ENCODE measurements at places on chromosomes 11 and 22.

- DNase-seq, result no peak
Measured at GRCh38 chr11:2826679-2827056, 58.9 kb downstream of the CDKN1C start.

DNA sequence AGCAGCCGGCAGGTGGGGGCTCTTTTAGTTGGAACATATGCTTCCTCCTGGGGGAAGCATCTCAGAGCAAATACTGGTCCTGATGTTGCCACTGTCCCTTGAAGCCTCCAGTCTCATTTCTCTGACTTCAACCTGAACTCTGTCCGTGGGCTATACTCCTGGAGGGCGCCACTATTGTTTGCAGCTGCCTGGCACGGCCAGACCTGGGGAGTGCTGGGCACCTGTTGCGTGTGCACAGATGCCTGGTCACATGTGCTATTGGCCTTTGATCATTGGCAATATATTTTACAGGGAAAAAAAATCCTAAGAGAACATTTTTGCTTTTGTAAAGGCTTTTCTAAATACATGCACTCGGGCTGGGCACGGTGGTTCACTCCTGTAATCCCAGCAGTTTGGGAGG lies 18.2 kb downstream of the LHFPL7 start:
- no peak for DNase-seq

GRCh38 chr22:37926358-37926757 lies 20.3 kb downstream of the MICALL1 start:
- DNase-seq, result no peak

DNA sequence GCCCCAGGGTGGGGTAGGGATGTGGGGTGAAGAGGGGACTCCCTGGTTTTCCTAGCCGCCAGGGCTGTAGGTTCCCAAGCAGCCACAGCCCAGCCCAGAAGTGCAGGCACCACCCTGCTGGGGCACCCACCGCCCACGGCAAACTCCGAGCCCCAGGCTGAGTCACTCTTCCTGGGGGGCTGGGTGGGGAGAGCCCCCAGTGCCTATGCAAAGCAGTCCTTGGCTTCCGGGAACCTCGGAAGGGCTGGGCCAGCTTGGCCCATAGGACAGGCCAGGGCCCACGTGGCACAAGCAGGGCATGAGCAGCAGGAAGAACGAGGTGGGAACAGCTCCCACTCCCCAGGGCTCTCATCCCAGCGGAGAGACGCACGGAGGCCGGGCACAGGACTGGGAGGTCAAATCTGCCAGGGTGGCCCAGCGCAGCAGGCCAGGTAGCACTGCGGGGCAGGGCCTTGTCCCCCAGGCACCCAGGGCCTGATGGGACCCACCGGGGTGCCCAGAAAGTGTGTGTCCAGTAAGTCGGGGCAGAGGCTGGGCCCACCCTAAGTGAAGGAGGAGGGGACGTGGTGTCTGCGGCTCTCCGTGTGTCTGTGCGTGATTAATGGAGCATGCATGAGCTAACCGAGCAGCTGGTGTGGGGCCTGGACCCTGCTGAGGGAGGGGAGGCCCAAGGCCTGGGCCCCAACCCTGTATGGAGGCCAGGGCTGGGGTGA lies 4.6 kb upstream of the IL17REL start:
- DNase-seq, result no peak

DNA sequence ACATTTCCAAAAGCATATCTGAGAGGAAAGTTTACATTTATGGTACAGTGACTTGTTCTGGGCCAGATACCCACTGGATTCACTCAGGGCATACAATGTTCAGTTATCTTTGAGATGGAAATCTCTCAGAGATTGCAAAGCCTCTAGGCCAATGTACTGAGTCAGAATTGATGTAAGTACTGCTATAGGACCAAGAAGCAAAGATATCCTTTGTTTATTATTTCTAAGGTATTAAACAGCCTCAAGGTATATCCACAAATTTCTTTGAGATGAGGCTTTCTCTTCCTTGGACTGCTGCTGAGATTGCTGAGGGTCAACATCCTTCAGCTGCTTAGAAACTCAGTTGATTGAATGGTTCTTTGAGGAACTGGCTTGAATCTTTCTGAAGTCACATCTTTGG lies 484.0 kb downstream of the METTL15 start:
- no peak for DNase-seq

GRCh38 chr11:134939905-134940304 lies 527.9 kb upstream of the B3GAT1 start:
- DNase-seq, result no peak

DNA sequence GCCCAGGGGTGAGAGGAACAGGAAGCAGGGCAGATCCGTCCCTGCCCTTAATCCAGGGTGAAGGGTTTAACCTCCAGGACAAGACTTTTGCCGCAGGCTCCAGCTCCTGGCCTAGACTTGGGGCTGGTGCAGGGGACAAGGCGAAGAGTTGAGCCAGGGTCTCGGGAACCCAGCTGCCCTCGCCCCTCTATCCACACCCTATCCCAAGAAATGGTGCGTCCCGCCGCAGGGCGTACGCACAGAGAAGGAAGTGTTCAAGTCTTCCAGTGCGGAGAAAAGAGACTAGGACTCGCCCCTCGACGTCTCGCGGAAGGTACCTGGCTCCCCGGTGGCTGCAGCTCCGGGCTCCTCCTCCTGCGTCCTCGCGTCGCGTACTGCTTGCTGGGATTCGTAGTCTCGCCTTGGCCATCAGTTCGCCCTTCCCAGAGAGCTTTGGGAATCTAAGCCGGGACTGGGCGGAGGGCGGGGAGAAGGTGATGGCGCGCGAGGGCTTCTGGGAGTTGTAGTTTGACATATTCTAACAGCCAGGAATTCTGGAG lies at the start of gene ZMAT5:
Gene ZMAT5, minus strand, starts transcription at position 376 of the 539 bp plus-strand sequence. CDS start 18,463 bp downstream, outside the sequence.
- DNase-seq, result peak; percentile 81

DNA sequence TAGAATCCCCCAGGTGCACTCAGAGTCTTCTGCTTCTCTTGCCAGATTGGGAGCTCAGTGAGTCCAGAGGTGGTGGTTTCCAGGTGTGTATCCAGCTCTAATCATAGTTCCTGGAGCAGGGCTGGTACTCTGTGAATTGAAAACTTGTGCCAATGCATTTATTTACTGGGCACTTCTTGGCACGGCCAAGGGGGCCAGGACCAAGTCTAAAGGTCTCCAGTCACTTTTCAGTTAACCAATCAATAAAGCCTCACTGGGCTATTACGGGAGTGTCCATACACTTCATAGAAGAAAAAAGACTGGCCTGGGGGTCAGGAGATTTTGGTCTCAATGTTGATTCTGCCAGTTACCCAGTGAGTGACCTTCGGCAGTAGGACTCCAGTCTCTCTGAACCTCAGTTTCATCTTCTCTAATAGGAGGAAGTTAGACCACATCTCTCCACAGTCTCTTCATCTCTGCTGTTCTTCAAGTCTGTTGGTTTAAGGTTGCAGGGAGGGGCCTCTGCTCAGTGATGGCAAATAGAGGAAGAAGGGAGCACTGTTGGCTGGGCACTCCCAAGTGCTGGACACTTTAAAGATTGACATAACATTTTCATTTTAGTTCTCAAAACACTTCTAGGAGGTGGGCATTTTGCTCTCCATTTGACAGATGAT lies 188.5 kb upstream of the E2F8 start:
- no peak for DNase-seq

GRCh38 chr22:43885786-43886185 lies 6.0 kb downstream of the PNPLA5 start:
- no peak for DNase-seq

- DNase-seq, result no peak
Measured at GRCh38 chr22:47593291-47593690, 830.8 kb downstream of the TBC1D22A start.
